Activated T-helper 1 cell treated with anti-CD3 and anti-CD28 coated beads, Interleukin-2, amount 50 U/mL, for 16 hours (primary cell): ENCODE measurements at places on chromosomes 13 and 19.

- no peak for DNase-seq
Measured at GRCh38 chr13:111517641-111518010, 197.2 kb downstream of the TEX29 start.

GRCh38 chr19:10044390-10044789, 31.1 kb downstream of the RDH8 start:
- DNase-seq, result no peak

DNA sequence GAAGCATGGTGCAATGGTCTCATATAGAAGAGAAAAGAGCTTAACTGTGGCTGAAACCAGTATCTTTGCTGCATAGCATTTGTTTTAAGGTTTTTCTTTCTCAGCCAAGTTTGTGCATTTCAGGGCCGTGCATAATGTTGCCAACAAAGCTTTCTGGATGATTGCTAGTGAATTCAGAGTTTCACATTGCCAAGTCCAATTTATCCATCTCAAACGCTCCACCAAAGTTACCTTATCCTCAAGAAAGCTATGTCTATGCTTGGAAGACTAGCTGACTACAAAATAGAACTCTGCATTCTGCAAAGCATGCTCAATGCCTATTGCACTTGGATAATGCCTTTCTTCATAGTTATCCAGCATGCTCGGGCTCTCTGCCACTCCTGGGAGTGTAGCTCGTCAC, 535.8 kb upstream of the SGCG start:
- DNase-seq, result no peak

- no peak for DNase-seq
Measured at GRCh38 chr13:48776401-48776800, 122.7 kb downstream of the CYSLTR2 start.

GRCh38 chr13:45340422-45341033, 455 bp downstream of the TPT1 start:
- peak; percentile 52 for DNase-seq

DNA sequence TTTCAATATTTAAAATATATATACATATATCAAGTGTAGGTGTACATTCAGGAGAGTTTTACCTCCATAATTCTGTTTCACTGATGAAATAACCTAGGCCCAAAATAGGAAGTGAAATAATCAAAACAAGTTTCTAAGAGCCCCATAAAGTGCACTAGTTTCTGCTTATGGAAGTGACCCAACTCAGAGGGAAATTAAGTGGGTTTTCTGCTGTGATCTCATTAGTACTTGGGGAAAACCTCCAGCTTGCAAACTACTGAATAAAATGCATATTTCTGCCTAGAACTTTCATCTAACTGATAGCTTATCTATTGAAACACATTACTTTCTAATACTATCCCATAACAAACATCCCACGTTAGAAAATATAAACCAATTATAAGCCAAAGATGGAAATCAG, 45.4 kb upstream of the MIR17HG start:
- no peak for DNase-seq

GRCh38 chr13:51828730-51829567, 16.0 kb downstream of the TMEM272 start:
- no peak for DNase-seq

- no peak for DNase-seq
Measured at GRCh38 chr13:42119875-42120274, 71.4 kb downstream of the DGKH start.

GRCh38 chr13:66375756-66376155, 854.4 kb downstream of the PCDH9 start:
- DNase-seq, result no peak

DNA sequence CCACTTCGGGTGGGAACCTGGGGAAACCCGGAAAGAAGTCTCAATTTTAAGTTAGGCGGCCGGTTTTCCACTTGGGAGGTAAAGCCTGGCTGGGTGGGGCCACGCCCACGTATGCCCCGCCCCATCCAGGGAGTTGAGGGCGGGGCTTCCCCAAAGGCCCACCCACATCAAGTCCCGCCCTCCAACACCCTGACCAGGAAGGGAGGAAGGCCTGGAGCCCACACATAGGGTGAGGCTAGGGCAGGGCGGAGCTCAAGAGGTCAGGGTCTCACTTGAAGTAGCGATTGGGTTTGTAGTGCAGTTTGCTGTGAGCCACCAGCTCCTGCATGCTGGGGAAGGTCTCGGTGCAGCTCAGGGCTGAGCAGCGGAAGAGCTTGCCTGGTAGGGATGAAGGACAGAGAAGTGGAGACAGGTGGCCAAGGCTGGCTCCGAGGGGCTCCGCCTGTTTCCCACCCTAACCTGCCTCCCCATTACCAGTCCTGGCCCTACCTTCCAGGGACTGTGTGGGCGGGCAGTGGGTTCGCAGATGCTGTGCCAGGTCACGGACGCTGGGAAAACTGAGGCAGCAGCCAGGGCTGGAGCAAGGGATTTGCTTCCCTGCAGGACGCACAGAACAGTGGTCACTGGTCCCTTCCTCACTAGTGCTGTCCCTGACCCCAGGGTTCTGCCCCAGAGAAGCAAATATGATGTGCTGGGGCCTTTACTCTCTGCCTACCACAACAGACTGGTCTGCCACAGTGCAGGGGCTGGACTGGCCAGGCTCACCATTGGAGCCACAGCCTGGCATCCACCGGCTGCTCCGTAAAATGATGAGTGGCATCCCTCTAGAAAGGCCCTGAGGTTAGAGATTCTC, 1.6 kb downstream of the ZNF414 start:
- DNase-seq, result no peak
